ENCODE measurements at places on chromosomes 4 and X.

DNA sequence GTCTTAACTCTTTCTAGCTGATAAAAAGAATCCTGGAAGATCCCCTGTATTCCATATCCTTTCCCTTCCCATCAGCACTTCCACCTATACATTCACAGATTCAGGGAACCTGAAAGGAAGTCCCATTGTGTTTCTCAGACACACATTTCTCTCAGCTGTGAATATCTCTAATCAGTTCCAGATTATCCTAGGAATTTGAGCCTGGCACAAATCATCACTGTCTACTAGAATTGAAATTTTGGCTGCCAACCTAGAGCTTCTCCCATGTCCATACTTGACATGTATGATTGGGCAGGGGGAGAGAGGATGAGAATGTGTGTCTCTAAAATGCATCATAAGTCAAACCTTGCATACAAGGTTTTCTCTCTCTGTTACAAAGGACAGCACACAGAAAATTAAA lies 53.1 kb downstream of the NDST3 start:
- no peak for DNase-seq

DNA sequence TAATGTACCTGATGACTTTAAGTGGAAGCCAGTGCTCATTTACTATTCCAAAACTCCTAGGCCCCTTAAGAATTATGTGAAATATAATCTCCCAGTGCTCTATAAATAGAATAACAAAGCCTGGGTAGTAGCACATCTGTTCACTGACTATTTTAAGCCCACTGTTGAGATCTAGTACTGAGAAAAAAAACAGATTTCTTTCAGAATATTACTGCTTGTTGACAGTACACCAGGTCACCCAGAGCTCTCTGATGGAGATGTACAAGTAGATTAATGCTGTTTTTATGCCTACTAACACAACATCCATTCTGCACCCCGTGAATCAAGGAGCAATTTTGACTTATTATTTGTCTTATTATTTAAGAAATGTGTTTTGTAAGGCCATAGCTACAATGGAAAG lies 75.7 kb downstream of the FAM47C start:
- DNase-seq: no peak

- no peak for DNase-seq
Observed at GRCh38 chr4:27714073-27714472, 853.4 kb downstream of the STIM2 start.

DNA sequence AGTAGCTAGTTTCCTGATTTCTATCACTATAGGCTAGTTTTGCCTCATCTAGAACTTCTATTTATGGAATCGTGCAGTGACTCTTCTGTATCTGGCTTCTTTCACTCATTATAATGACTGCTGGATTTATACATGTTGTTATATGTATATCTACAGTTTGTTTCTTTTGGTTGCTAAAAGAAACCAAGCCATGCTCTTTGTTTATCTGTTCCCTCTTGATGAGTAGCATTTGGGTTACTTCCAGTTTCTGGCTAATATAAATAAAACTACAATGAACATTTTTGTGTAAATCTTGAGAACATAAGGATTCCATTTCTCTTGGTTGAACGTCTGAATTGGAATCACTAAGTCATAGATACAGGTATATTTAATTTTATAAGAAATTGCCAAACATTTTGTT lies 73.9 kb downstream of the ARHGAP24 start:
- DNase-seq: no peak

- no peak for DNase-seq
Observed at GRCh38 chr4:118765399-118765798, 70.5 kb downstream of the SEC24D start.

DNA sequence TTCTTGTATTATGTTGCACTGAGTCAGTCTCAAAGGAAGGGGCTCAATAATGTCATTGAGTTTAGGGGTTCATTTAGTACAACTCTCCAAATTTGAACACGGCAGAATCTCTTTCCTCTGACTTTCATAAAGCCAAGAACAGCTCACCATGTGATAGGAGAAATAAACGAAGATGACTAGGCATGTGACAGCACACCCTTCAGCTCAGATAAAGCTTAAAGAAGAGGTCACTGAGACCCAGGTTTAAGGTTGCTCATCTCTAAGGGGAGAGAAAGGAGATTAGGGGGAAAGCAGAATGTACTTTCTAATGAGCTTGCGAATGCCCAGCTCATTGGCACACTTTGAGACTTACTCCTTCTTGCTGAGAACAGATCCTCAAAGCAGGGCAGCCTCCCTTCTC lies 89.0 kb downstream of the PLAC1 start:
- no peak for DNase-seq

DNA sequence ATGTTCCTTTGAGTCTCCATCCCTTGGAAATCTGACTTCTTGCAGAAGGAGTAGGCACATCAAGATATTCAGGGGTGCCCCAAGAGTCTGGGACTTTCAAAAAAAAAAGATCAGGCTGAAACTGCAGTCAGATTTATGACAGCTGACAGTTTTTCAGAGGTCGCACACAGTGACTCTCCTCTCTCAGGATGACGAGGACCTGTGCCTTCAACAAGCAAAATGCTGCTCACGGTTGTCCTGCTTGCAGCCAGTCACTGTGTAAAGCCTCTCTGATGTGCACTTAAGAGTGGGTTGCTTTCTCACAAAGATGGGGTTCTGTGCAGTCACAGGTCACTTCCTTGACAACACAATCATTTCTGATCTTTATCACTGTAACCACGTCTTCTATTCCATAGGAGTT lies 178.2 kb downstream of the PTTG2 start:
- no peak for DNase-seq

- DNase-seq: no peak
Observed at GRCh38 chr4:65190780-65191179, 479.5 kb downstream of the EPHA5 start.

DNA sequence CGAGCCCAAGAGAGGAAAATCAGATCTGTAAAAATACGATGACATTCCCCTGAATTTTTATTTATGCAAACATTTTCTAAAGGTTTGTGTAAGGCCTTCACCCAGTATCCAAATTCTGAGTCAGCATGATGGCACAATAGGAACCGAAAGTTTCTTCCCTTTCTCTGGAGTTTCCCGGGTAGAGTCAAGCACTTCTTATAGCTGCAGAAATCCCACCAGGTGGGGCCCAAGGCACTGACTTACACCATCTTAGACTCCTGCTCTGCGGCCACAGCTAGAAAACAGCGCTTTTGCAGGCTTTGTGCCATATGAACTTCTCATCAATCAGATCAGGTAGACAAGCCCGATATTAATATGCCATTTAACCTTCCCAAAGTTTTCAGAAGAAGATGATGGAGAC lies 13.4 kb downstream of the LEF1 start:
- DNase-seq: peak; percentile 14

DNA sequence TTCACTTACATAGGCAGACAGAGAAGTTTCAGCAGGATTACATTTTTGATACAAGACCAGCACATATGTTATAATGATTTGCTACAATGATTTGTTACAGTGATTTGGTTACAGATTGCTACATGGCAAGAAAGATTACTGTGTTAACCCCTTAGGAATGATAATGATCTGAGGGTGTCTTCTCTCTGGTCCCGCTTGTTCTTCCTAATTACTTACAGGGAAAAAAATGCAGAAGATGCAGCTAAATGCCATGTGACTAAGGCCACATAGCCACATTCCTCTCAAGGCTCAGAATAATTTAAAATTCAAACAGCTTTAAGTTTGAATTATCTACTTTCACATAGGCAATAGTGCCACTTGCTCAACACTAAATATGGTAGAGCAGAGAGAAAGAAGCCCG lies 9.7 kb upstream of the LAP3 start:
- no peak for DNase-seq

DNA sequence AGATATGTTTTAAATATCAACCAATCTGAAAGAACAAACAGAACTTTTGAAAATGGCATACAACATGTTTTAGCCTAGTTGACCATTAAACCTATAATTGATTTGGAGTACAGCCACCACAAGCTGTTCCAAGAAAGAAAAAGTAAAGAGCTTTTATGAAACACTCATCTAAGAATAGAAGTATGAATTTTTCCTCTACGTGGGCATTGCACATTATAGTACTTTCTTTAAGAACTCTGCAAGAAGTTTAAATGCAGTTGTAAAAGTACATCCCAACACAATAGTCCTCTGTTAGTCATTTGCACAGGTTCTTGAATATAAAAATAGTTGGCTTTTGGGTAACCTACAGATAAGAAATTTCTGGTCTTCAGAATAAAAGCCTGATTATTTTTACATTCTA lies 933.6 kb upstream of the ADGRL3 start:
- DNase-seq: no peak

Measured in trophoblast cell (in vitro differentiated cells and primary cell).